ENCODE measurements at places on chromosomes 4 and X. TPM values are rescaled to one million over a fixed set of nuclear protein-coding genes. Genes with fewer than 3 reads are reported as not detected.

GRCh38 chr4:20297261-20297660 is 45.6 kb downstream of the SLIT2 start:
- no peak for DNase-seq

- DNase-seq, result no peak
Measured at GRCh38 chr4:125784741-125785140, 470.0 kb downstream of the FAT4 start.

DNA sequence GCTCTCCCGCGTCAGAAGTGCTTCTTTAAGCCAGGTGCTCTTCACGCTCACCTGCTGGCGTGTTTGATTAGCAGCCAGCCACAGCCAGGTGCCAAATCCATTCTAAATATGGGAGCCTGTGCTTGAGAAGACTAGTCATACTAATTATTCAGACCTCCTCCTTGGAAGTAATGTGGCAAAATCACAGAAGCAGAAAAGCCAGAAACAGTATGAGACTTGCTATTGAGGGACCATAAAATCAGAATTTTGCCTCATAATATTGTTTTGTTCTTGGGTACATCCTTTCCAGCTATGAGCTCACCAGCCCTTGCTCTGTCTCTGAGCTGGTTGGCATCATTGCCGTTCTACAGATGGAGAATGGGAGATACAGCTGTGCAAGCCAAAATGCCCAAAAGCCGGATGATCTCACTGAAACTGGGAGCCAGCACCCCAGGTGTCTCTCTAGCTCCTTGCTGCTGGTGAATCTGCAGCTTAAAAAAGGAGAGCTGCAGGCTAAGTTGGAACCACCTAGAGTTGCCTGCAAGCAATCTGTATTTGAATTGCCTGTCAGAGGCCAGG is 205.4 kb downstream of the SHROOM3 start:
- no peak for DNase-seq

DNA sequence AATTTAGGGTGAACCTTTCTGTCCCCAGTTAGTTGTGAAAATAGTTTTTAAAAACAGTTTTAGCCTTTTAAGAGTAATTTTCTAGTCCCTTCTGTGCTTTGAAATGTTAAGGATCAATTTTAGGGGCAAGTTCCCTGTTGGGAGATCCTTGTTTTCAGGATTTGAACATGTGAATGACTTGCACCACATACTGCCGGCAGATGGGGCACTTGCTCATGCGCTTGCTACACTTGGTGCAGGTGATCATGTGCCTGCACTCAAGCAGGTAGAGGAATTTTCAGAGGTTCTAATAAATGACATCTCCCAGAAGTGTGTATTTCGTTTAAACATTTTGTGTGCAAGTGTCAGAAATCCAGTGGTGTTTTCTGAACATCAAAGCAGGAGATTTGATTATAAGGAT is 195.9 kb downstream of the CHM start:
- DNase-seq, result peak; percentile 1

DNA sequence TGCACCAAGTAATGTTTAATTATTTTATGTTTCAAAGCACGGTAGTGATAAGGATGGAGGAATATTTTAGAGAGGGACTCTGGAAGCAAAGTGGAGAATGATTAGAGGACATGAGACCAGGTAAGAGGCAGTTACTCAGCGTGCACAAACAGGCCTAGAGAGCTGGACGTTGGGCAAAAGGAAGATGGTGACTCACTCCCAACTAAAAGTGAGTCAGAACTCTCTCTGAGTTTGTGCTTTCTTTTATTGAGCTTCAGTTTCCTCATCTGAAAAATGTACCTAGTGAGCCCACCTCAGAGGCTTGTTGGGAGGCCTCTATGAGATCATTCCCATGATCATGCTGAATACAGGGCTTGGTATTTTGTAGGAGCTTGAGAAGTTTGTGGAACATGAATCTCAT is 1.6 kb upstream of the ZC4H2 start:
- DNase-seq, result no peak

- DNase-seq, result no peak
Measured at GRCh38 chrX:118536204-118536603, 40.6 kb downstream of the DOCK11 start.

- DNase-seq, result no peak
Measured at GRCh38 chr4:56048383-56048701, 99.6 kb downstream of the CEP135 start.

The AMTN gene
- not detected for total RNA-seq

The PLAC8 gene
- total RNA-seq, result 12.1 TPM

The FGFBP2 gene
- not detected for total RNA-seq

The CXCL6 gene
- total RNA-seq, result 0.25 TPM

The SPANXN4 gene
- total RNA-seq, result not detected

All from endothelial cell of umbilical vein (primary cell).